ENCODE measurements at places on chromosomes 11 and 22.

DNA sequence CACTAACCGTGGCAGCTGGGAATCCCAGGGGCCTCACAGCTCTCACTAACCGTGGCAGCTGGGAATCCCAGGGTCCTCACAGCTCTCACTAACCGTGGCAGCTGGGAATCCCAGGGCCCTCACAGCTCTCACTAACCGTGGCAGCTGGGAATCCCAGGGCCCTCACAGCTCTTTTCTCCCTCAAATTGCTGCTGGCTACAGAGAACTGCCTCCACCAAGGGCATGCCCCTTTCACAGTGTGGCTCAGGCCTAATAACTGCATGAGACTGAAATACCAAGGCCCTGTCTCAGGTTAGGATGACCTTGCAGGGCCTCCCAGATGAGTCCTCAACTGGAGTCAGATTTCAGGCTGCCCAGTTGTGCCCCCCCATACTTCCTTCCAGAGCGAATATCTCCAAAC is 35.1 kb upstream of the GGTLC2 start:
- no peak for DNase-seq

DNA sequence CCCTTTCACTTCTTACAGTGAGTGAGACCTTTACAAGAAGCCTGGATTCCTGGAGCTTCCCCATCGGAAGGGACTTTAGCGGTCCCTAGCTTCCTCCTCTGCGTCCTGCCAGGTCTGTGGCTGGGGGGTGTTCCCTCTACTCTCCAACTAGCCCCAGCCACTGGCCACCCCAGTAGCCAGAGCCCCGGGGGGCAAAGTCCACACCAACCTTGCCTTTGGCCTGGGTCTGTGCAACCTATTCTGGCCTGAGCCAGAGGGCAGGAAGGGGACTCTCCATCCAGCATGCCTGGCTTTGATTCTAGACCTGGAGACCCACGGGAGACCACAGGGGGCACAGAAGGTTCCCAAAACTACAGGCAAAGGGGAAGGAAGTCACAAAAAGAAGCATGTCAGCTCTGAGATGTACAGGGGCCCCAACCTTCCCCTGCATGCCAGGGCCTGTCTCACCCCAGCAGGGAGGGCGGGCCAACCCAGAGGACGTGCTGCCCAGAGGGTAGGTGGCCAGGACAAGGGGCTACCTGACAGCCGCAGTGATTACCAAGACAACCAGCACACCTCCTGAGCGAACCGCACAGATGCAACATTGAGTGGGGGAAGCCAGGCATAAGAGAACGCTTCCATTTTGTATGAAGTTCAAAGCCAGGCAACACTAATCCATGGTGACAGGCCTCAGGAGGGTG is 52.4 kb downstream of the DSCAML1 start:
- no peak for DNase-seq

GRCh38 chr11:117833401-117833891 is 8.9 kb upstream of the FXYD2 start:
- no peak for DNase-seq

DNA sequence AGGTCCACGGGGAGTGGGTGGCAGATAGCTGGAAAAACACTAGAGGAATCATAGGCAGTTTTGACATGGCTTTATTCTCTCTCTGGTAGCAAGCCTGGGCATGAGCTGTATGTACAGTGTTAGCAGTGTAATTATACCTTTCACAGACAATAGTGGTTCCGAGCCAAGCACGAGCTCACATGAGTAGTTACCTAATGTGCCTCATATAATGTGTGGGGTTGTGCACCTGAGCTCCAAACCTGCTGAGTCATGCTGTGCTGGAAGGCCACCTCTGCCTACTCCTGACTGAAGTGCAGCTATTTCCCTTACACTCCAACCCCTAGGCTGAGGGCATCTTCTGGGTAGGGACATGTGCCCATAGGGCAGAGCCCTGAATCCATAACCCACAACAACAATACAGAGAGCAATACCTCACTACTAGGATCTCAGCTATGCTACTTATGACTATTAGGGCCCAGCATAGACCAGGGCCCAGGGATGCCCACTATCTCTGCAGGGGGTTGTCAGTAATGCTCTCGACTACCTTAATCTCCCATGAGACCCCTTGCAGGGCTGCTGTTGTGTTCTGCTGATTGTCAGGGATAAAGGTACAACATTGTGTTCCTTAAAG is 432.1 kb downstream of the DYNC2H1 start:
- DNase-seq: no peak

DNA sequence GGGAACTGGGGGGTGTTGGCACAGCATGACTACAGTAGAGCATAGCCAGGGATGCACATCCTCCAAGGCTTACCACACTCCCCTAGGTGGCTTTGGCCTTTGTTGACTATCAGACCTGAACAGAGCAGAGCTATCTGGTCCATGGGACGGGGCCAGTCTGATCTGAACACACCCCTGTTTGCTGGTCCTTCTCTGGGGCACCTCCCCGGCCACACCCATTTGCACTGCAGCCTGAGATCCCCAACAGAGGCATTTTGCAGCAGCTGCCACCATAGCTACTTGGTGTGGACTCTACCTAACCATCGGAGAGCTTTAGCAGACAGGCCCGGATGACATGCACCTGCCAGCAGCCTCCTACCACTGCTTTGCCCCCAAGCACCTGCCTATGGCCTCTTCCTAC is 75.8 kb upstream of the NOX4 start:
- DNase-seq: no peak

- no peak for DNase-seq
Measured at GRCh38 chr22:27175974-27176373, 518.6 kb downstream of the MIAT start.

GRCh38 chr22:17359501-17359900 is 9.8 kb upstream of the CECR2 start:
- DNase-seq: no peak

DNA sequence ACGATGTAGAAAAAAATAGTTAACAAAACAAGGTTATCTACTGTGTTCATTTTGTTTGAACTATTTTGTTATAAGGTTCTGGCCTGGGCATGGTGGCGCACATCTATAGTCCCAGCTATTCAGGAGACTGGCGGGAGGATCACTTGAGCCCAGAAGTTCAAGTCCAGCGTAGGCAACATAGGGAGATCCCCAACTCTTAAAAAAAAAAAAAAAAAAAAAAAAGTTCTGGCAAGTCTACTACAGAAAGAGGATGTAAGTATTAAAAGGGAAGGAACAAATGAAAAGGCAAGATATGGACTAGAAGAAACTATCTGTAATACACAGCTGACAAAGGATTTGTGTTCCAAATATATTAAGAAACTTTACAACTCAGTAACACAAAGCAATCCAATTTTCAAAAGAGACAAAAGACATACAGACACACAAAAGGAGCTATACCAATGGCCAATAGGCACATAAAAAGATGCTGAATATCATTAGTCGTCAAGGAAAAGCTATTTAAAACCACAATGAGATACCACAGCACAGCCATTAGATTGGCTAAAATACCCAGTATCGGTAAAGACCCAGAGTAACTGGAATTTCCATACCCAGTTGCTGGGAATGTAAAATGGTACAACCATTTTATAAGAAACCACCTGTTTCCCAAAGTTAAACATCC is 27.4 kb downstream of the RRAS2 start:
- no peak for DNase-seq

- peak; percentile 13 for DNase-seq
Measured at GRCh38 chr11:14248580-14248981, 110.4 kb downstream of the RRAS2 start.

- DNase-seq: peak; percentile 93
Measured at GRCh38 chr22:50507421-50507990, at the start of gene LMF2. TSS of gene LMF2 (minus strand) at chr22:50507702. CDS start at chr22:50507675, 27 bp downstream.

DNA sequence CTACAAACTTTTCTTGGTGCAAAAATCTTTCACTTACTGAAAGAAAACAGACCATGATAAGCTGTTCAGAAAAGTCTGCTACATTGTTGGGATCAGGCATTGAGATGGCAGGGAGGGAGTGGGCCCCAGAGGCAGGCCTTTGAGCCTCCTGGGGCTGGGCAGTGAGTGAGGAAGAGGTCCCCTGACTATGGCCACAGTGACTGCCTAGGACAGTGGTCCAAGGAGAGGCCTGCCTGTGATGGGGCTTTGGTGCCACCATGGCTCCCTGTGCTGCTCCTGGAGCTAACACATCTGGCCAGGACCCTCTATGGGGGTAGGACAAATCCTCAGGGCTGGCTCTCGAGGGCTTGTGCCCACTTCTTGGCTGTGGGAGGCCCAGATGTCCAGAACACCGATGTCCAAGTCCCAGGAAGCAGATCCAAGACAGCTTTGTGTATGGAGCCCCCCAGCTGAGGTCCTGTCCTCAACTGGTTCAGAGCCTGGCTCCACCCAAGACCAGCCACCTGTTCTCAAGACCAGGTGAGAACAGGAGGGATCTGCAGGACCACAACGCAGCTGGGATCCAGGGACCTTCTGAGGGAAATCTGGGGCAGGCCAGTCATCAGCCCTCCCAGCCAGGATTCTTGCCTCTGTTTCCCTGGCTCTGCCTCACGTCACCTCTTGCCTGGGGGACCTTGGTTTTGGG is 36.9 kb downstream of the PPM1F start:
- no peak for DNase-seq

- peak; percentile 76 for DNase-seq
Measured at GRCh38 chr11:60971520-60971919, at the start of gene CD6. TSS of gene CD6 (plus strand) at chr11:60971680. CDS start at chr11:60971866, 186 bp downstream.

GRCh38 chr22:18088825-18089568 is 11.2 kb downstream of the PEX26 start:
- no peak for DNase-seq

GRCh38 chr11:101914738-101915426 is at the start of gene CEP126:
TSS of gene CEP126 (plus strand) at chr11:101915010. CDS start at chr11:101915285, 275 bp downstream.
- peak; percentile 94 for DNase-seq

GRCh38 chr11:11076276-11076675 is 218.4 kb upstream of the ZBED5 start:
- no peak for DNase-seq

Measured in CD4-positive, alpha-beta T cell treated with Interleukin-1 beta for 1 hour (primary cell).